Naive B cell (primary cell): ENCODE measurements at places on chromosomes 2 and 18. TPM values are rescaled to one million over a fixed set of nuclear protein-coding genes. Genes with fewer than 3 reads are reported as not detected.

Gene IL1F10
- polyA plus RNA-seq = not detected

Gene IL36RN
- not detected for polyA plus RNA-seq

Gene CNOT11
- polyA plus RNA-seq = 42.0 TPM

Gene CD207
- not detected for polyA plus RNA-seq

Gene EFHD1
- polyA plus RNA-seq = not detected

Gene FOXI3
- not detected for polyA plus RNA-seq

Gene EIPR1
- 41.7 TPM for polyA plus RNA-seq

Gene CERKL
- 20.8 TPM for polyA plus RNA-seq

Gene NEB
- polyA plus RNA-seq = 0.10 TPM

Gene KLHL29
- polyA plus RNA-seq = 0.38 TPM

Gene CERS6
- polyA plus RNA-seq = 10.1 TPM

Gene VIL1
- polyA plus RNA-seq = 0.12 TPM

Gene AGBL5
- 9.7 TPM for polyA plus RNA-seq

GRCh38 chr2:172613040-172613439 is 57.1 kb downstream of the PDK1 start:
- DNase-seq = no peak

- no peak for DNase-seq
Observed at GRCh38 chr2:120780402-120780801, 44.7 kb downstream of the GLI2 start.

GRCh38 chr2:139622691-139623090 is 842.5 kb upstream of the NXPH2 start:
- no peak for DNase-seq

GRCh38 chr2:88068044-88068443 is 419 bp downstream of the SMYD1 start:
- no peak for DNase-seq

DNA sequence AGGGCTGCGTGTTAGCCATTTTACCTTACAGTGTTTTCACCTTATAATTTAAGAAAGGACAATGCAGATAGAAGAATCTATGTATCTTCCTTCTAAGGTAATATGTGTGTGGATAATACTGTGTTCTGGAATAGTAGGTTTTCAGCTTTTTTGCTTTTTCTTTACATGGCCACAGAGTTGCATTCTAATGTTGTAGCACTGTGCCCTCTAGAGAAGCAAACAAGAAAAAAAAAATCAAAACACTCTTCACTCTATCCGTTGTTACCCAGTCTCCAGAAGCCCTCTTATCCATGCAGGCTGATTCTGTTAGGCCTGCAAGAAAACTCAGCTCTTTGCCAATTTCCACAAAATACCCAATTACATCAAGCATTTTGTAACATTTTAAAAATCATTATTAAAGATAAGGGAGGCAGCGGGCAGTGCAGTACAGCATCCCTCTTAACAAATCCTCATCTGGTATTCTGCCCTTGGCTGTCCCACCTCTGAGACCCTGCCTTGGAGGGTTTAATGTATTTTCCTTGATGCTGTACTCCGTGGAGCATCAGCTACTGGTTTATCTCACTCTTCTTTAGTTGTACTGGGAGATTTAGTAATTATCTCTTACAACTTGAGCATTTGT is 41.8 kb downstream of the CDH7 start:
- no peak for DNase-seq

- no peak for DNase-seq
Observed at GRCh38 chr2:18413676-18414396, 146.6 kb downstream of the RDH14 start.

- DNase-seq = no peak
Observed at GRCh38 chr2:218323526-218324472, 31.5 kb upstream of the TMBIM1 start.

DNA sequence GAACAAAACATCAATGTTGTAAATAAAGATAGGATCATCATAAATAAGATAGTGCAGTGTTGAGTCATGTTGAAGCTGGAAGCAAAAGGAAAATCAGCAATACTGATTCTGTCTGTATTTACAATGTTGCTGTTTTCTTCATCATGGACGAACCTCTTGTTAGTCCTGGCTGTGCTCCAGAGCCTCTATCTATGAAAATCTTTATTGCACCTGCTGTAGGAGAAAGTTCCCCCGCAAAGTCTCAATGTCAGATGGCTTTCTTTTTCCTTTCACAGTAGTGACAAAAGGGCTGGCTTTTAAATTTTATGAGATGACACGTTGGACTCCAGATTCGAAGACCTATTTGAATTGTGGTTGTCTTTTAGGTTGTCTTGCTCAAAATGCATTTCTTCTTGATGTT is 98.5 kb upstream of the LRRTM1 start:
- no peak for DNase-seq

- no peak for DNase-seq
Observed at GRCh38 chr2:178882666-178883440, 75.6 kb upstream of the TTN start.

GRCh38 chr18:31197676-31198075 is 35.0 kb upstream of the DSC1 start:
- no peak for DNase-seq

DNA sequence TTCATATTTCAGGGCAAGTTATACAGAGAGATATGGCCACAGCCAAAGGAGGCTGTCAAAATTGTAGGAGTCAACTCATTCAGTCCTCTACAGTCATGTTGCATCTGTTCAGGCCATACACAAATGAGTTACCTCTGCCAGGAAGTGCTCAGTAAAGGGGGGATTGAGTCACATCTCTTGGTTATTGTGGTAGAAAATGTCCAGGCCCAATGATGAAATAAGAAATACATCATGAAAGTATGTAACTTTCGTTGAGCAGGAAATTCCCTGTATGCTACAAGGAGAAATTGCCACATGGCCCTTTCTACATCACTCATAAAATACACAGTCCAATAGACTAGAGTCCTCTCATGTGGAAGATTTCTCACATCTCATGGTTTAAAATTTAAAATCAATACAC is 103.9 kb upstream of the COL3A1 start:
- no peak for DNase-seq

DNA sequence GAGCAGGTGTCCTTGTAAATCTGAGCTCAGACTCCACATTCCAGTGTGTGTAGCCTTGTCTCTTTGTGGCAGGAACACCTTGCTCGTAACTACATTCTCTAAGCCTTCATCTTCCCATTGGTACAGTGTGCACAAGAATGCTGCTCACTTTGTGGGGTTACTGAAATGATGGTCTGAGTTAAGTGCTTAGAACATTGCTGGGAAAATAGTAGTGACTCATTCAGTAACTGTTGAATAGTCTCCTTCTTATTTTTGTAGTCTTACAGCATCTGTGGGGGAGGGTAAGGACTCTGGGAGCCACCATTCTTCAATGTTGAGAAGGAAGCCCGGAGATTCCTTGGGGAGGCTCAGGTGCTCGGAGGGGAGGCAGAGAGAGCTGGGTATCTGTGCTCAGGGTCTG is 236.0 kb upstream of the HDAC4 start:
- no peak for DNase-seq

GRCh38 chr18:69518989-69519388 is 118.3 kb downstream of the DOK6 start:
- no peak for DNase-seq

- no peak for DNase-seq
Observed at GRCh38 chr18:79921984-79922965, 29.2 kb downstream of the SLC66A2 start.

GRCh38 chr2:3320910-3321605 is 56.6 kb downstream of the EIPR1 start:
- DNase-seq = no peak

GRCh38 chr2:189698020-189698887 is 23.8 kb downstream of the ANKAR start:
- DNase-seq = peak; percentile 42

DNA sequence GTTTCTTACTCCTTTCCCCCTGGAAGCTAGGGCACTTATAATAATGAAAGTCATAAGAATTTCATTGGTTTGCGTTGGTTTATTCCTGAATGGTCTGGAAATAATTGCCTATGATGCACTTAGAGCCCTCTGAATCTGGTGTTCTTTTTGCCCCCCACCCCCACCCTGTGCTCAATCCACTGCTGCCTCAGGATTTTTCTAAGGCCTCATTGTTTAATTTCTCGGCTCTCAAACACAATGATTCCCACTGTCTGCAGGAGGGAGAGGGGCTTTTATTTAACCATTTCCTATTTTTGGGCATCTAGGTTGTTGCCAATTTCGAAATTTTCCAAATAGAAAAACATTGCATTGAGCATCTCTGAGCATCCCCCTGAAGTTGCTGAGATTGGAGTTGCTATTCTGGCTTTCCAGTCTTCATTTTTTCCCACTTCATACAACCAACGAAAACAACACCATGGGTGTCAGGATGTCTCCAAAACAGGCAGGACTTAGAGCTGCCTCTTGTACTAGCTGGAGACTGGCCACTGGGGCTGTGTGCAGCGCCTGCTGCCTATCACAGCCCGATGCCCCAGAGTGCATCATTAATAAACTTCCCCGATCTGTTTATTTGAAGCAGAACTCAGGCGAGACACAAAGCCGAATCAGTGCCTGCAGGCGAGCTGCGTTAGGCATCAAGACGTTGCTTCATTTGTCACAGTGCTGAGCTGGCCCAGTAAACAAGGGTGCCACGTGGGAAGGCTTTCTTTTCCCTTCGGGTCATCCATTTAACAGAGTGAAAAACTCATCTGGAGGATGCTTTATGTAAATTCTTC is 1.8 kb upstream of the PCARE start:
- DNase-seq = no peak

DNA sequence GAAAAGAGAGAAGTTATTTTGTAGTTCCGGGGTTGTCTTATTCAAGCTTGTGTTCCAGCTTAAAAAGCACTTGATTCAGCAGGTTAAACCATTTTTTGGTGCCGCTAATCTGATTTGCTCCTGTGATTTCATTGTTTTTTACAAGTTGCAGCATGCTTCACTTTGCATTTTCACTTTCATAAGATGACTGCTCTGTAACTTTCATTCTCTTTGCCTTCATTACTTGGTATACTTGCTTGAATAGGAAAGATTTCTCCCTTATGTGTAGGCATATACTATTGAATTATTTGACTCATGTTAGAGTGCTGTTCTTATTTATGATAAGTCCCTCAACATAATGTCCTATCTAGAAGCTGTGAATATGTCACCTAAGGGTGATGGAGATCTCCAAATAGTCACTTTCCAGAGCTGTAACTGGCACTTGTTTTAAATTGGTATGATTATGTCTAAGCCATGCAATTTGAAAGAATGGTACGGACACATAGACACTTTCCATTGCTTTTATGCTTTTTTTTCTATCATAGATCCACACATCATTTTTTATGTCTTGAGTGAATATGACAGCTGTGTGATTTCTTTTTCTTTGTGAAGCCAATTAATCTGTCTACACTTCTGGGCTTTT is 254.5 kb downstream of the DSEL start:
- no peak for DNase-seq

GRCh38 chr2:130743278-130743677 is 12.1 kb upstream of the AMER3 start:
- DNase-seq = no peak

GRCh38 chr2:159272156-159272555 is 14.3 kb downstream of the WDSUB1 start:
- DNase-seq = no peak

- DNase-seq = peak; percentile 61
Observed at GRCh38 chr2:174577967-174578589, 19.5 kb downstream of the WIPF1 start.

- DNase-seq = no peak
Observed at GRCh38 chr2:238433300-238433915, 6.7 kb downstream of the ASB1 start.

- no peak for DNase-seq
Observed at GRCh38 chr2:21356086-21356856, 232.5 kb downstream of the TDRD15 start.

GRCh38 chr2:119864318-119864717 is 104.6 kb downstream of the PTPN4 start:
- no peak for DNase-seq

DNA sequence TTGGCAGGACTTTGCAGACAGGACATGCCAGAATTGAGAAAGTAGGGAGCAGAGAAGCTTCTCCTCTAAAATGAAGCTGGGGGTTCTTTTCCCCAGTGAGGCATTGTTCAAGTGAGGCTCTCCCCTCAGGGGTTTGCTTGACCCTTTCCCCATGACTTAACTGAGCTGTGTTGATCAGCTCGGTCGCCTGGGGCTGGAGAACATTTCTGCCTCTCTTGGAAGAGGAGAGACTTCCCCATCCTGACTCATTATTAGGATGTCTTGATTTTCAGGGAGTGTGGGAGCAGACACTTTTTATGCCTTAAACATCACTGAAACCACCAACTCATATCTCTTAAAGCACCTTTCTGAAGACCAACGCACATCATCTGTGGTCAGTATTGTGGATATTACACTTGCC is 27.9 kb upstream of the GLI2 start:
- DNase-seq = no peak

DNA sequence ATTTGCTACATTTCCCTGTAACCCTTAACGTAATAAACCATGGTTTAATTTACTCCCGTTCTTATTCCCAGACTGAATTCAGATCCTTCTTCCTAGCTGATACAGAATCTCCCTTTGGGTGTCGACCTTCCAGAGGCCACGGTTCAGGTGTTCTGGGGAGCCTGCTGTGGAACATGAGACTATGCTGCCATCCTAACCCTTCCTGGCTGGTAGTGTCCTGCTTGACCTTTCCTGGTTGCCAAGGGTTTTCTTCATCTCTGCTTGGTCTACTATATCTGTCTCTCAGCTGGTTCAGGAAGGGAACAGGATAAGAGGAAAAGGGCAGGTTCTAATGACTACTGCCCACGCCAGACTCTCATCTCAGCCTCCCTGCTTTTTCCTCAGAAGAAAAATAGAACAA is 36.5 kb downstream of the STAT1 start:
- no peak for DNase-seq

DNA sequence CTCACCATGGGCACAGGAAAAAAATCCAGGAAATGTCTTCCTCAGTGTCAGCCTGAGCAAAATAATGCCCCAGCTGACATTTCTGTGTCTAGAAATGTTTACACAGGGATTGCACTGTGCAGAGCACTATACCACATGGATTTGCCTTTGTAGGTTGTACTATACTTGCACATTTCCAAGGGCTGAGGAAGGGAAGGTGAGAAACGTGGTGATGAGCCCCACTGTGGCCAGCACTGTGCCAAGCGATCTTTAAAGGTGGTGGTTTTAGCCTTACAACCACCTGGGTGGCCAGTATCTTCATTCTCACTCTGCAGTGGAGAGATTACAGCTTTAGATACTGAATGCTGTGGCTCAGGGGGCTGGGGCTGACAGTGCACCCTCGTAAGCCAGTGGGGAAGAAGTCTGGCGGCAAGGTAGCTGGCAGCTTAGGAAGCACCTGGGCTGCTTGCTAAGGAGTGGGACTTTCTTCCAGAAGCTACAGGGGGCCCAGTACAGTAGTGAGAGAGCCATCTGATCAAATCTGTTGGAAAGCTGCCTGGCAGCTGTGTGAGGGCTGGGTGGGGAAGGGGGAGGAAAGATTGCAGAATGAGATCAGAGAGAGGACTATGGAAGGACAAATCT is 81.4 kb upstream of the MSH2 start:
- DNase-seq = no peak

GRCh38 chr18:54127759-54128378 is 96.6 kb downstream of the MBD2 start:
- DNase-seq = no peak

DNA sequence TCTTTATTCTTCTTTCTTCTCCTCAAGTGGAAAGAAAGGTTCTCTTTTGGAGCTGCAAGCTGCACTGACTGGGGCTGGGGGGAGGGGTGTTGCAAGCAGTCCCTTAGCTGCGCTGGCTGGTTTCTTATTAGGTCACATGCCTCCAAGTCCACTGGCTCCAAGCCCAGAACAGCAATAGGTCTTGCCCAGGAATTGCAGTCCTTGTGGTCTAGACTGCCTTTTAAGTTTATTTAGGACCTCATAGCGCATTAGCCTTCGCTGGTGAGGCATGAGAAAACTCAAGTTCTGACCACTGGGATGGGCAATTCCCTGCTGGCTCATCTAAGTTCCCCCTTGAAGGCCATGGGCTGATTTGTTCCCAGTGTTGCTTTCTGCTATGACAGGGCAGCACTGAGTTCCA is 138.6 kb upstream of the SCN7A start:
- no peak for DNase-seq
